ENCODE measurements at places on chromosomes 1 and 21. TPM values are rescaled to one million over a fixed set of nuclear protein-coding genes. Genes with fewer than 3 reads are reported as not detected.

GRIK3 gene
- total RNA-seq = not detected

LRRC38 gene
- not detected for total RNA-seq

RGS4 gene
- total RNA-seq = 1.3 TPM

SLC22A15 gene
- 7.8 TPM for total RNA-seq

IL10 gene
- 3.2 TPM for total RNA-seq

COL11A1 gene
- total RNA-seq = not detected

HORMAD1 gene
- not detected for total RNA-seq
